ENCODE measurements at places on chromosomes 16 and 17. TPM values are rescaled to one million over a fixed set of nuclear protein-coding genes. Genes with fewer than 3 reads are reported as not detected.
A peak's percentile ranks its signal among the peaks of the same experiment; 100 is the strongest.

- no peak for DNase-seq
Measured at GRCh38 chr17:35742896-35743477, 10.1 kb downstream of the GAS2L2 start.

DNA sequence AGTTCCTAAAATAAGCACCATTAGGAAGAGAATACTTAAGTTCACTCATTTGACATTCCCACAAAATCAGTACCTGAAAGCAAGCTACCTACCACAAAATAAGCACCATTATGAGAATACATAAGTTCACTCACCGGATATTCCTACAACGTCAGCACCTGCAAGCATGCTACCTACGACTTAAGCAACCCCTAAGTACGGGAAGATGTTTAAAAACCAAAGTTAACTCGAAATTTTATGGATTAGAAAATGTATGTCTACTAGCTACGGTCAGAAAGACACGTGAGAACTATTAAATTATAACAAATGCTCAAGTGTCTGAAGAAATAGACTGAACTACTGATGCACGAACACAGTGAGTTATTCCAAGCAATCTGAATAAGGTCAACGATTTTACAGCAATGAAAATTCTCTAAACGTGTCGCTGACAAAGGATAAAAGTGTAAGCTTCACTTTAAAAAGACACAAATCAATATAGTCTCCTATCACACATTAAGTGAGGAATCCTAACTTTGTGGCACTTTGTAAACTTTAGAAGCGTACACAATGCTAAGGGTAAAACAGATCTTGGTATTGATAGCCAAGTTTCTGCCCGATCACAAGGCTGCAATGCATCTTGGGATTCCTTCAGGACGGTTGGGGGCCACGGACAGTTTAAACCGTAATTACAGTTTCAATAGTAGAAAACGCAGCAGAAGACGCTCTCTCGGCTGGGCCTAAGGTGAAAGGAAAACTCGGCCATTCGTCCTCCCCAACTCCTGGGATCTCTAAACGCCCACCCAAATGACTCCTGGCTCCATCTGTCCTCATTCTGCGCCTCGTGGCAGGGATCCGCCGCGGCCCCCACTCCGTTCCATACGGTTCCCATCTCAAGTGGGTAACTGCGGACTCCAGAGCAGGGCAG is 1.3 kb downstream of the GSPT1 start:
- peak; percentile 45 for DNase-seq

Gene GP2
- not detected for total RNA-seq

Gene CCL17
- not detected for total RNA-seq

Data from M059J (cell line).